ENCODE measurements at places on chromosomes 3 and 15. TPM values are rescaled to one million over a fixed set of nuclear protein-coding genes. Genes with fewer than 3 reads are reported as not detected.

DNA sequence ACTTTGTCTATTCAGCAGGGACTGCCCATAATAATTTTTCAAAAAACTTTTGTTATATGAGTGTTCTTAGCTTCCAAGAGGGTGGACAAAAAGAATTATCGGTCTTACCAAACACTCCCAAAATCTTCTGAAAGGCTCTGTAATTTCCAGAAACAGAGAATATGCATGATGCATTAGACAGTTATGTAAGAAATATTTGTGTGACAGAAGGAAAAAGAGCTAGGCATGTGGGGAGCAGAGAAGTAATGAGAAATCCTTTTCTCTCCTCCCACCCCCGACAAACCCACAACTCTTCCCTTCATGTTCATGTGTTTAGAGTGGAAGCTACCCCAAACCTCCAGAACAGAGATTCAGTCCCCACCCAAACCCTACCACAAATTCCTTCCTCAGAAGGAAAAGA is 86.8 kb downstream of the MYO5A start:
- peak; percentile 65 for DNase-seq

DNA sequence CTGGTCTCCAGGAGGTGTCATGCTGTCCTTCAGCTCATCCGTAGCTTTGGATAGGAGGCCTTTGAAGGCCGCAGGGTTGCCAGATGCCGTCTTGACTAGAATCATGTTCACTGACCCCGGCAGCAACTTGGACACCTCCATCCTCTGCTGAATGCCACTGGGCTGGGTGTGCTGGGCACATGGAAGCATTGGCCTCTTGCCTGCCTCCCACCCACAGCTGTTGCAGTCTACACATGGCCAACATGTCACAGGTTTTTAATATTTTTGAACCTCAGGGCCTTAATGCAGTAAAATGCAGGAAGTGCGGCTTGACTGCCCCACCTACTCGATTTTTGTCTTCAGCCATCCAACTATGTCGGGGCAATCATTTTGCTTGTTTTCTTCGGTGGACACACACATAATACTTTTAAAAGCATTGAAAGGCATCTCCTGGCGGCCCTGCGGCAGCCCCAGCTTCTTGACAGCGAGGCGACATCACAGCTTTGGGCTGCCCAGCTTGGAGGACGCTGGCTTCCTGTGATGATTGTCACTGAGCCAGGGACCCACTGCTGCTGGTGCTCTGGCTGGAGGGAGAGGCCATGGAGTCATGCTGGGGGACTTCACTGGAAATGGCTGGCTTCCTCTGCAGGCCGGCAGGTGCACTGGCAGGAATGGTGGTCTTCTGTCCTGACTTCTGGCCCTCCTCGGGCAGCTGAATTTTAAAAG is 31.6 kb upstream of the ACAD9 start:
- no peak for DNase-seq

SAMMSON gene
- not detected for total RNA-seq

GRCh38 chr3:107969994-107970819 is 120.6 kb downstream of the CD47 start:
- DNase-seq = peak; percentile 57

DNA sequence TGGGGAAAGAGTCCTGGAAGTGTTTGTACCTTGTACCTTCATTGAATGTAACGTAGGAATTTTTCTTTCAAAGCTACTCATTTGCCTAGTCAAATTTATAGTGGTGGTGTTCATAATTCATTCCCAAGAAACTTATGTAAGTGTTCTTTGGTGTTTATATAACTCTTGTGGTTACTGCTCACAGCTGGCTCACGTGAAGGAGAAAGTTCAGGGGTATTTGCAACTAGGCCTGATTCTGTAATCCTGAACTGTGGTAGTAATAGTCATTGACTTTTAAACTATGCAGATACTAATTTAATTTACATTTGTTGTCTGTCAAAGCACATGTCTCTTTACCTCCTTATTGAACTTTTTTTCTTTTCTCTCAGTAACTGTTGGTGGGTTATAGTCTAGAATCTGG is 50.5 kb upstream of the TEX264 start:
- DNase-seq = peak; percentile 56

GRCh38 chr3:46892285-46893145 is 15.0 kb downstream of the PTH1R start:
- peak; percentile 34 for DNase-seq

DNA sequence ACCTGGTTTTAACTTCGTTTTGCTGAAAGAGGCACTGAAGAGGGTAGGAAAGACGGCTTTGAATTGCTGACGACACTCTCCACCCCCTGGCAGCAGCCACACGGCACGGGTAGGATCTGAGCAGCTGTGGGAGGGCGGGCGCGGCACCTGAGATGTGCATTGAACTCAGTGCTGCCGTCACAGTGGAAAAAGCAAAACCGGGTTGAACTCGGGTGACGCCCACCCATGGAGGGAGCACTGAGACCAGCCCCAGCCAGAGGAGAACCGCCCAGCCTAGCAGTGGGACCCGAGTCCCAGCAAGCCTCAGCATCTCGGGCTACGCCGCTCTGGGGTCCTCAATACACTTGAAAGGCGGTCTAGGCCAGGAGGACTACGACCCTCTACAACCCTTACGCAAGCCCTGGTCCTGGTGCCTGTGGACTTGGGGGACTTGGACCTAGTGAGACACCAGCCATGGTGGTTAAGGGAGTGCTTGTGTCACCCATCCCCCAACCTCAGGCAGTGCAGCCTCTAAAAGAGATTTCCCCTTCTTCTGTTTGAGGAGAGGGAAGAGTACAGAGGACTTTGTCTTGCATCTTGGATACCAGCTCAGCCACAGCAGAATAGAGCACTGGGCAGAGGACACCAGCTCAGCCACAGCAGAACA is 50.0 kb upstream of the RPL35A start:
- DNase-seq = no peak

DNA sequence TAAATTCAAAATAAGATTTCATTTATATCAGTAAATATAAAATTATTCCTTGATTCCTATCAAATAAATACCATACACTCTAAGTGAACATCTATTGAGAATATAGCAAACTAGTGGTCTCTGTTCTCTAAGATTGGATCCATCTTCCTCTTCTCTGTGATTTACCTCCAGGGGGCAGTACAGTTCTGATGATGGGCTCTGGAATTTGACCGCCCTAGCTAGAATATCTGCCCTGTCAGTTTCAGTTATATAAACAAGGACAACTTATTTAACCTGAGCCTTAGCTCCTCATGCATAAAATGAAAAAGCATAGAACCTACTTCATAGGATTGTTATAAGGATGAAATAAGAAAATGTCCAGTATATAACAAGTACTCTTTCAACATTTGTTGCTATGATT is 171.1 kb upstream of the CCDC54 start:
- peak; percentile 23 for DNase-seq

DNA sequence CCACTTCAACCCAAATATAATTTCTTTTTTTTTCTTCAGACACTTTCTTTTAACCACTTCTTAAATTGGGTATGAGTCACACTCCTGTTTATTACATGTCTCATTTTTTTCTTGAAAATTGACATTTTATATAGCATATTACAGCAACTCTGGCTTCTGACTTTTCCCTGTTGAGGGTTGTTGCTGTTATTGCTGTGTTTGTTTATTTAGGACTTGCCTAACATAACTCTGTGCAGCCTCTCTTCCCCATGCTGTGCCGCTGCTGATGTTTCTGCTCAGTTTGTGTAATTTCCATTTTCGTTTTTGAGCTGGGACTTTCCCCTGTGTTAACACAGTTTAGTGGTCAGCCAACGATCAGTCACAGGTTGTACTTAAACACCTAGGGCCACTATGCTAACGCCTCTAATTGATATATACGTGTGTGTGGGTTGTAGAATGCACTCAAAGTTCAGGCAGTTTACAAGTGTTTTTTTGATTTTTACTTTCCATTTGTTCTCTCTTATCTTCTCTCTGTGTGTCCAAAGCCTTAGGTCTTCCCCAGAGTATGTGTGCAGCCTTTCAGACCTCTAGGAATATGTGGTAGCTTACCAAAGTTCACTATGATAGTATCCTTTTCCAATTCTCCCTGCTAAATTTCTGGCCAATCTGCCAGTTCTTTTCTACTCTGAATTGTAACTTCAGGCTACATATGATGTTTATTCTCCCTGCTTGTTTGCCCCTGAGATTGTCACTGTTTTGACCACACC is 337.2 kb downstream of the ZBTB20 start:
- peak; percentile 8 for DNase-seq

HESX1 gene
- 0.67 TPM for total RNA-seq

SLC7A14 gene
- total RNA-seq = 0.23 TPM

DNA sequence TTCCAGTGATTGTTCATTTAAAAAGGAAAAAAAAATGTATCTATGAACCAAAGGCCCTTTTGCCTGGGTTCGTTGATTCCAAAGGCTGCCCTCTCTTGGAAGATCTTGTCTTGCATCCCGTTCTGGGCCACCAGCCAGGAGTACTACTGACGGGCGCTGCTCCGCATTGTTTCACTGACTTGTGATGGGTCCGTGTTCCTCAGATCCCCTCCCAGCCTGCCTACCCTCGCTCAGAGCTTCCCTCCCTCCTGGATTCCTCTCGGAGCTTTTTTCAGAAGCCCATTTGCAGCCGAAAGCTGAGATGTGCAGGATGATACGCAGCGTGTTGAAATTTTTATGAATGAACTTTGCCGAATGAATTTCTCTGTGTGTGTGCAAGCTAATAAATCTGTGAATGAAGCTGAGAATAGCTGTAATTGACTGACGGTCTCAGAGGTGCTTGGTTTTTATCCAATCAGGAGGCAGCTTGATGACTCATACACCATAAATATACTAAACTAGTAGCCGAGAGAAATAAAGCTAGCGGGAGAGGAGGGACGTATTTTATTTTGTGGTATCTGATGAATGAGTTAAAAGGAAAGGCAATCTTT is at the start of gene SHC4:
TSS of gene SHC4 (minus strand) at position 396 of the 590 bp plus-strand sequence. CDS start 904 bp downstream, outside the sequence.
- DNase-seq = peak; percentile 73

GRCh38 chr3:186849374-186849975 is 7.0 kb downstream of the ADIPOQ start:
- DNase-seq = peak; percentile 8
